ENCODE measurements at places on chromosomes 3 and 15.

- DNase-seq, result no peak
Observed at GRCh38 chr3:141386611-141387111, 18.4 kb downstream of the ZBTB38 start.

DNA sequence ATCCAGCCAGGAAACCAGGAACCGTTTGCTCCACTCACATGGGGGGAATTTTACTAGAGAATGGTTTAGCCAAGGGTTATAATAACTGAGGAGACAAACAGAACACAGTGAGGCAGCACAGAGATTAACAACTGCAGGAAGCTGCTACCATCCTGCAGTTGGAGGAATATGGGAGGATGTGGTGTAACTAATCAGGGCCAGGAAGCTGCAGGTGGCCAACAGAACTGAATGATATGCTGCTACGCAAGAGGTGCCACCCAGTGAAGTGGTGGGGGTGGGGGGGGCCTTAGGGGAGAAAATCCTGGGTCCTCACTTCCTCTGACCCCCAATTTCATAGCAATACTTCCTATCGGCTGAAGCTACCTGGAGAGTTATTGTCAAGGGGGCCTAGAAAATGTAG is 306.4 kb upstream of the STT3B start:
- no peak for DNase-seq

DNA sequence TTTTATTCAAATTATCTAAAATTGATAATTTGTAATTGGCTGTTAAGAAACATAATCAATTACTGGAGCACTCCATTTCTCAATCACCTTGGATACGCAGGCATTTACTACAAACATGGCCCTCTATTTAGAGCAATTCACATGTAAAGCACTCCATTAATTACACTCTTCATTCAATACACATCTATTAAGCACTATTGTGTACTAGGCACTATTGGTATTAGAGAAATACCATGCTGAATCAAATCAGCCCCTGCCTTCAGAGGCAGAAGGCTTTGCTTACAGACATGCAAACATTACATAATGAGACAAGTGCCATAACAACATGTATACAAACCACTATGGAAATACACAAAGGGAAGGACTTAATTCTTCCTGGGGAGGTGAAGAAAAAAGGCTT is 69.1 kb downstream of the PEAK1 start:
- no peak for DNase-seq

- DNase-seq, result no peak
Observed at GRCh38 chr3:58639001-58639400, 27.6 kb downstream of the FAM3D start.

- no peak for DNase-seq
Observed at GRCh38 chr3:185519021-185519420, 20.2 kb upstream of the TMEM41A start.

GRCh38 chr15:57890351-57890750 is 175.2 kb downstream of the ALDH1A2 start:
- DNase-seq, result no peak

DNA sequence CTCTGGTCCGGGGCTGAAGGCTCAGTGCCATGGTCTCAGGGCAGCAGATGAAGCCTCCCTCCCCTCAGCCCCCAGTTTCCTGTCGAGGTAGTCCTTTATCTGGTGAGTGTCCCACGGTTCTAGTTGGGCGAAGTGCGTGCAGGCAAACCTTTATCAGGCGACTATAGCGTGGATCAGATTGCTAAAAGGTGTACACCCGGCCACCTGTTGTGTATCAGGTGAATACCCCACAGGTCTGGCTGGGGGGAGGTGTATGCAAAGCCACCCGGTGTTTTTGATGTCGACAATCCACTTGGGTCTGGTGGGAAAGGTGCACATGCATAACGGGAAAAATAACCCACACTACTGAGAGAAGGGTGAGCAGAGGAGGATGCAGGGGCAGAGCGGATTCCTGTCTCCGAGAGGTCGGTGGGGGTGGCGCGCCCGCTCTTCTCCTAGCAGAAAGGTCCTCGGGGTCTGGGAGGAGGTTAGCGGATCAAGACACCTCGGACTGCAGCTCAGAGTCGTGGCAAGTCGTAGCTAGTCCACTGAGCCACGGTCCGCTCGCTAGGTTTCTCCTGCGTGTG is 507 bp downstream of the SLC12A6 start:
- no peak for DNase-seq

- no peak for DNase-seq
Observed at GRCh38 chr3:112357930-112358780, 25.2 kb downstream of the CD200 start.

GRCh38 chr3:65855370-65856100 is 183.2 kb downstream of the MAGI1 start:
- DNase-seq, result no peak

DNA sequence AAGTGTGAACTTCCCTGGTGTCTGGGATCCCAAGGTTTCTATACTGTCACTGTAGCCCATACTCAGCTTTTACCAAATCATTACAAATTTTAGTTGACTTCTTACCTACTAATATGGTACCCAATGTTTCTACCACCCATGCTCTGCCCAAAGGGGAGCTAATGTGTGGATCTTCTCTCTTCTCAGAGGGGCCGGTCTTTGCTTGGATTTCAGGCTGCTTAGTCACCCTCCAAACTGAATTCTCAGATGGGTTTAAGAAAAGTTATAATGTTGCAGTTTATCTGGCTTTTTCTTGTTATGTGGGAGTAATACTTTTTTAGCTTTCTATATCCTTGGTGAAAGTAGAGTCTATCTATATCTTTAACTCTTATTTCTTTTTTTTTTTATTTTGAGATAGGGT is 67.1 kb upstream of the AKAP13 start:
- DNase-seq, result no peak

DNA sequence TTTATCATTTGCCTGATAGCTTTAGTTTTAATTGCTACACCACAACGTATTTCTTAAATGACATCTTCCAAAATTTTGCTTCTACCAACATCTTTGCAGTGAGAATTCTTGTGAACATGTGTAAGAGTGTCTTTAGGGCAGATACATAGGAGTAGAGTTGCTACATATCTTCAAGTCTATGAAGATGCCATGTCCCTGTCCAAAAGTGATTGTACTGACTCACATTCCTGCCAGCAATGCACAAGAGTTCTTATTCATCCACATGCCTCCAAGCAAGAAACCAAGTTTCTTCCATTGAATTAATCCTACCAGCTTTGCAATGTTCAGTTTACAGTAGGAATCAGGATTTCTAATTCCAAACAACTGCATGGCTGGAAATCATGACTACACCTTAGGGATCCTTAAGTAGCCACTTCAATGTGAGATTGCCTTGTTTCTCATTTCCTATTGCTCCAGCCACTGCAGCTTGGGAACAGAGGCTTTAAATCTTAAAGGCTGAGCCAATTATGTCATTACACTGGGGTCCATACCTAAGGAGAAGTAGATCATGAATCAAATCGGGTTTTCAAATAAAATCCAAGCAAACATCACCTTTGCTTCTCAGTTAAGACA is 44.5 kb downstream of the BCL2L10 start:
- DNase-seq, result no peak

- no peak for DNase-seq
Observed at GRCh38 chr3:134892326-134892725, 97.3 kb downstream of the EPHB1 start.

GRCh38 chr3:129487183-129487867 is 41.1 kb upstream of the RHO start:
- DNase-seq, result no peak

- no peak for DNase-seq
Observed at GRCh38 chr15:42491539-42492225, 741 bp upstream of the ZNF106 start.

DNA sequence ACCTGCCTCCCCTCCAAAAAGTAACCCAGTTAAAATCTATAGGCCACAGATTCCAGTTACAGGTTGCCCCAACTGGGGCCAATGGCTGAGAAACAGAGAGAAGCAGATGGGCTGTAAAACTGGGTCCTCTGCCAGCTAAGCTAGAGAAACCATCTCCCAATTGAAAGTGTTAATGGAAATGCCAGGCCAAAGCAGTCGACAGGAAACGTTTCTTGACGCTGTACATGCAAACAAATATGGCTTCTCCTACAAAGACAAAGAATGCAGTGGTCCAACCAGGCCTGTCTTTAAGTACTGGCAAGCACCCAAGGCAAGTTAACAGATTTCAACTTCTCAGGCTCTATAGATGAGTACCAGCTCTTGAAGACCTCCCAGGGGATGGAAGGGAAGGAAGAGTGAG is 71.3 kb downstream of the MAGI1 start:
- no peak for DNase-seq

- DNase-seq, result no peak
Observed at GRCh38 chr3:149894205-149894604, 76.5 kb downstream of the PFN2 start.

DNA sequence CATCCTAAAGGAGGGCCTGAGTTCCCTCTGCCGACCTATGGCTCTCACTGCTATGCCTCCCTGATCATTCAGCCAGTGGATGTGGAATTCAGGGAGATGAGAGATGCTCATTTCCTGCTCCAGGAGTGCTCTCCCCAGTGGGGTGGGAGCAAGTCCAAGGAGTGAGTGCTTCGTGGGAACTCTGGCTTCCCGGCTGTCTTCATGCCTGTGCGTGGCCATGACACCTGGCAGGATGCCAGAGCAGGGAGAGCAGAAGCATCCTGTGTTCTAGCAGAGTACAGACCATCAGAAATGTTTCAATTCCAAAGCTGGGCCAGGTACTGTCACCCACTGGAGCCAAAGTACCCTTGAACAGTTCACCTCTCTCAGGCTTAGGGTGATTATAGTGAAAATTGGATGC is 45.1 kb downstream of the APH1B start:
- DNase-seq, result no peak

GRCh38 chr15:83919319-83919830 is 265.5 kb downstream of the ADAMTSL3 start:
- peak; percentile 71 for DNase-seq

DNA sequence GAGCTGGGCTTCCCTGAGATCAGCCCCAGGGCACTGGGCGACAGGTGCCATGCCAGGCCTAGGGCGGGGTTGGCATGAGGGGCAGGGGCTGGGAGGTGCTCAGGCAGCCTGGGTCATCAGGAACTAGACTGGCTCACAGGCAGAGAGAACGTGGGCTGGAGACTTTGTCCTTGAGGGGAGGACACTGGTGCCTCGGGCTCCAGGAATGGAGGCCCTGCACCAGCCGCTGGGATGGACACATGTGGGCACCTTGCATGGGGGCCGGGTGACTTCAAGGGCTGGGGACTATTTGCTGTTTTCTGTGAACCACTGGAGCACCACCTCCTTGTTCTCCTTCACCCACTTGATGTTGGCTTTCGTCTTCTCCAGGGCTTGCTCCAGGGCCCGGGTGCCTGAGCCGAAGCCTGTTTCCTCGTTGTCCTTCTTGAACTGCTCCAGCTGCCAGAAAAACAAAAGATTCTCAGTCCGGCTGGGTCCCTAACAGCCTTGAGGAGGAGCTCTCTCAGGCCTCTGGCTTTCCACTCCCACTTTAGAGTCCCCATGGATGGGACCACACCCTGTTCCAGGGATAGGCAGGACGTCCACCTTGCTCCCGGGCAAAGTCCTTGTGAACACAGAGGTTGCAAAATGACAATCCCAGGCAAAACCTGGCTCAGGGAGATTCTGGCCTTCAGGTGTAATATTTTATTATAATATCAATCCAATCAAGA is 9.1 kb downstream of the MESP2 start:
- no peak for DNase-seq

GRCh38 chr3:162437480-162437879 is 940.9 kb downstream of the OTOL1 start:
- DNase-seq, result no peak

GRCh38 chr15:25695875-25696760 is 167.0 kb downstream of the ATP10A start:
- DNase-seq, result no peak

DNA sequence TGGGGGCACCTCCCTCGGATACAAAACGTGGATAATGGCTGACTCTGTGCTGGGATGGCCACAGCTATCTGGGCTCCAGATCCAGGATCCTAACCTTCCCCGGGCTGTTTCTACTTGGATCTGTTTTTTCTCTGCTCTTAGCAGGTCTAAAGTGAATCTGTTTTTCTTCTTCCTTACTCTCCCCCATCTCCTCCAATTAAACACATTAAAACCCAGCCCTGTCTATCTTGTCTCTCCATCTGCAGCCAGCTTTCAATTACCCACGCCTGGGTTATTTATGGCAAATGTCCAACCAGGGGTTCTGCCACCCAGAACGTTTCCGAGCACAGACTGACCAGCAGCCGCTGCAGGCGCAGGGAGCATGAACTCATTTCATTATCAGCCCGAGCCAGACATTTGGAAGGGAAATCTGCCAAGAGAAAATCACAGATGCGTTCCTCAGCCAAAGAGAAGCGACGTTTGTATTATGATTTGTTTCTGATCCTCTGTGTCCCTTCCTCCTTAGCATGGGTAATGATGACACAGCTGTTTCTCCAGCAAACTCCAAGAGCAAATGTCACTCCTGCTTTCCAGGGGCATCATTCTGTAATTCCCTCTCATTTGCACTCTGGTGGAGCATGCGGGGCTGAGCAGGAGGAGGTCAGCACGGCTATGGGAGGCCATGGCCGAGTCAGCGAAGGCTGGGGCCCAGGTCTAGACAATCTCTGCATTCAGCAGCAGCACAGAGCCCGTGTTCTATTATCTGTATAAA is 42.0 kb downstream of the UMPS start:
- DNase-seq, result no peak

DNA sequence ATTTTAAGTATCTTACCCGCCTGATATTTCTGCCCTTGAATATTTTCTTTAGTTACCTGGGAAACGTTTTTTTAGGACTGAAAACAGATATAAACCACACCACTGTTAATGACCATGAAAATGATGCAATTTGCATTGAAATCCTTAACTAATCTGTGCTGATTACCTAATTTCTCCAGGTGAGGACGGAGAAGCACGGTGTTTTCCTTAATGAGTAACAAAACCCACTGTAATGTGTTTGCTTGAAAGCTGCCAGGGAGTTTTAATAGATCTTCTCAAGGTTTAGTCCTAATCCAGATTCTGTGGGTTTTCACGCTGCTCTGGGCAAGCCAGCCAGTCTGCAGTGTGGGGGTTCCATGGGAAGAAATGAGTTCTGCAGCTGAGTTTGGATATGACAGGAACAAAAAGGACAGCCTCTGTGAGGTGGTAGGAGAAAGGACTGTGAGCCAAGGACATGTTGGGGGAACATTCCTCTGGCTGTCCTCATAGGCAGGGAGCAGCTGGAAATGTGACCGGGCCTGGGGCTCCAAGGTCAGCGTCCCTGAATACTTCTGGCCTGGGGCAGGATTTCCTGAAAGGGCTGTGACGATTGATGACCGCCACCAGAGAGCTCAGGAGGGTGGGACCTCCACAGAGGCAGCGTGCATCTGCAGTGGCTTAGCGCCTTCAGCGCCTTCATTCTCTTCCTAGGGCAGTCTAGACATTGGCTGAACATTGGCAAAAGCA is 18.6 kb downstream of the THSD4 start:
- no peak for DNase-seq

GRCh38 chr15:88954431-88955277 is 41.5 kb upstream of the MFGE8 start:
- DNase-seq, result no peak

DNA sequence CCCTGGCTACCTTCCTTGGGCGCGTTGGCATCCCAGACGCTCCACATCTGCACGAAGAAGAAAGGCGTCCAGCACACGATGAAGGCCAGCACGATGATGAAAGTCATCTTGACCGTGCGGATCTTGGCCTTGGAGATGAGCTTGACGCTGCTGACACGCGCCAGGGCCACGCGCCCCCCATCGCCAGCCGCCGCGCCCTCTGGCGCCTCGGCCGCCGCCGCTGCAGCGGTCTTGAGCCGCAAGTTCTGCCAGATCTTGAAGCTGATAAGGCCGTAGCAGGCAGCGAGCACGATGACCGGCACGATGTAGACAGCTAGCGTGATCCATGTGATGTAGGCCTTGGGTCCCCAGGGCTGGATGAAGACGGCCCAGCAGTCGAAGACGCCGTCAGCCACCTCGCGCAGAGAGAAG is 2.2 kb downstream of the OXTR start:
- no peak for DNase-seq

- no peak for DNase-seq
Observed at GRCh38 chr3:46662771-46663551, 30.5 kb downstream of the ALS2CL start.
